ENCODE measurements at places on chromosomes 2 and 18. TPM values are rescaled to one million over a fixed set of nuclear protein-coding genes. Genes with fewer than 3 reads are reported as not detected.

GRCh38 chr2:23505218-23505983, 120.4 kb downstream of the KLHL29 start:
- DNase-seq, result no peak

SLC30A3 gene
- total RNA-seq, result not detected

- DNase-seq, result no peak
Measured at GRCh38 chr2:186576614-186577013, 13.2 kb upstream of the ITGAV start.

DNA sequence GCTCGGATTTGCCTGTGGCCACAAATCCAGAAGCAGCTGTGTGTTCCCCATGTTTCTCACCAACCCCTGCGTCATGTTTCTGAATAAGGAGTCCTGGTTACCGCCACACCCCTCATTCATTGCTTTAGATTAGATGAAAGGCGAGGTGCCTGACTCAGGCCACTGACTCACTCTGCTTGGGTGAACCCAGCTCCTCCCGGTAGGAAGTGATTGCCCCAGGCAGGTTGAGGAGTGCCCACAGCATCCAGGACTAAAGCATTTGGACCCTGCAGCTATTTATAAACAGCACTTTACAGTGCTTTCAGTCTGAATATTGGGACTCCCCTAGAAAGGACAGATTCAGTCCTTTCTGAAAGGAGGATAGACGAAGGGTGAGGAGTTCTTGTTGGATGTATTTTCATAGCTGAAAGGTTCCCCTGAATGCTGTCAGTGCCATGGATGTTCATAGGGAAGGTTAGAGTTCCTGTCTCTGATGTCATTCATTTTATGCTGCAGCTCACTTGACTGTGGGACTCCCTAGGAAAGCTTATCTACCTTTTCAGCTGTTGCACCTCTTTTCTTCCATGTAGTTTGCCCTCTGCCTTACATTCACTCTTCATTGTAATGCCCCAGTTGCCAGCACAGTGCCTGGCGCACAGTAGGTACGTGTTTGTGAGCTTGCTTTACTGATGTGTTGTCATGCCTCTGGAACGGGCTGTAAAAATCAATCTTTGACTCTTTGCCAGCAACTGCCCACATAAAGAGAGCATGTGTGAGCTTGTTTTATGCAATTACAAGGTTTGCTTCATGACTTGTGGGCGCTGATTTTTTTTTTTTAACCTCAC, 14.9 kb downstream of the ITGA6 start:
- peak; percentile 99 for DNase-seq

DNA sequence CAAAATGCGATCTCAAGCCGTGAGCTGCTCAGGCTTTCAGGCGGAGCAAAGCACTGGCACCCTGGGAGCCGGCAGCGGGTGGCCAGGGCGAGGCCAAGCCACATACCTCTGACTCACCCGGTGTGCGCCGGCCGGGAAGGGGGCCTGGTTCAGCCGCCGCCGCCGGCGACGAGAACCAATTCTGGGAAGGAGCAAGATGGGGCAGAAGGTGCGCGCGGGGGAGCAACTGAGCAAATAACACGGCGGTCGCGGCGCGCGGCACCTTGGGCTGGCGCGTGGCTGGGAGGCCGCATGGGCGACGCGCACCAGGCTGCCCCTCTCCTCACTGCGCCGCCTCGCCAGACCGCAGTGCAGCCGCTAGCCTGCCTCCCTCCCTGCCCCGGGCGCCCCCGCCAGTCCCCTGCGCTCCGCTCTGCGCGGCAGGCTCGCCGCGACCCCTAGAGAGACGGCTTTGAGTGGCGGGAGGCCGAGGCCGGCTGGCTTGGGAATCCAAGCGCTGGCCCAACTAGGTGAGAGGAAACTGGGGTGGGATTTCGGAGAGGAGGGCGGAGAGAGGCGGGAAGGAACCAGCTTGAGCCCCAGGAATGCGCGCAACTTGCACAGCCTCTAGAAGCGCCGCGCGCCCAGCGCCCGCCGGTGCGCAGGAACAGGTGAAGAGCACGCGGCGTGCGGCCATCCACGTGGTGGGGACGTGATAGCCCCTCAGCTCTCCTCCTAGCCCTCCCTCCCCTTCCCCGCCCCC, 3.2 kb downstream of the NRP2 start:
- peak; percentile 62 for DNase-seq

OSBPL6 gene
- total RNA-seq, result 18.1 TPM

GRCh38 chr2:233768076-233768475, 8.0 kb downstream of the UGT1A1 start:
- no peak for DNase-seq

- DNase-seq, result no peak
Measured at GRCh38 chr2:23588106-23588505, 203.1 kb downstream of the KLHL29 start.

GRCh38 chr2:218168016-218168415, 1.3 kb upstream of the CXCR1 start:
- DNase-seq, result no peak

MCEE gene
- 10.6 TPM for total RNA-seq

DNA sequence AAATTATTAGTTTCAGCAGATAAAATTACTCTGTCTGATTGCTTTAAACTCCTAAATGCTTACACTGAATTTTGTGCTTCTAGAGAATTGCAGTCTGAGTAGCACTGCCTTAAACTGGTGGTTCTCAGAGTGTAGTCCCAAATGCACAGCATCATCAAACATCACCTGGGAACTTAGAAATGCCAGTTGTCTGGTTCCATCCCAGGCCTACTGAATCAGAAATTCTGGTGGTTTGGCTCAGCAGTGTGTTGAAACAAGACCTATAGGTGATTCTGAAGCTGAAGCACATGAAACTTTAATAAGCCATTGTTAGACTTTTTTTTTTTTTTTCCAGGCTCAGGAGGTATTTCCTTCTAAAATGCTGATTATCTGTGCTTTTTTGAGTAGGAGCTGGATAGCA, 22.0 kb downstream of the EPC2 start:
- DNase-seq, result peak; percentile 15

DGUOK gene
- 87.3 TPM for total RNA-seq

- DNase-seq, result no peak
Measured at GRCh38 chr2:1683297-1683696, 61.0 kb downstream of the PXDN start.

DNA sequence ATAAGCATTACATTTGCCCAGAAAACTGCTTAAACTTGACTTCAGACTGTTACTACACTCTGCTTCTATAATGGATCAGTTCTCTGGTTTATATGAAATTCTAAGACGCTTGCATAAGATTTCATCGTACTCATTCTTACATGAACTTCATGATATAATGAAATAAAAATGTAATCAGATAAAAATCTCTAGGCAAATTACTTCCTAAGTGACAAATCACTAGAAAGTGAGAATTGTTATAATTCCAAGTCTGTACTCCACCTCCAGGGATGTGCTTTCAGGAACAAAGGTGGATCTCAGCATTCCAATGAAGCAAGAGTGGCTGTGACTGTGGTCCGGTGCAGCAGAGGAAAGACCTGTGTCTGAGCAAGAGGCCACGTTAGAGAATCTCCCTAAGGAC, 226.2 kb downstream of the PIEZO2 start:
- no peak for DNase-seq

DNA sequence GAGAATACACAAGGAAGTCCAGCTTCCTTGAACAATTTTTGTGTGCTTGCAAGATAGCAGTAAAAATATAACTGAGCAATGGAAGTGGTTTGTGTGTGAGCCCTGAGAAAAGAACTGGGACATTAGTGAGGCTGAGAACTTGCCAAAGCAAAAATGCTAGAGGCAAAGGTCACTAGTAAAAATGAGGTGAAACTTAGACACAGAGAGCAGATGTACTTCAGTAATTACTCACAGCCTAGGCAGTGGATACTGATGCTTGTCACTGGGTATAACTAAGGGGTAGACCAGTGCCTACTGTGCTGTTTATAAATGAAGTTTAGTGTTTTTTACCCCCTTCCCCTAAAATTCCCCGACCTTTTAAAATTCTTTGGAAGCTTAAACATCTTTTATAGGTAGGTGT, 450.1 kb downstream of the LPIN1 start:
- peak; percentile 27 for DNase-seq

- DNase-seq, result peak; percentile 29
Measured at GRCh38 chr2:152099367-152100050, 665 bp upstream of the CACNB4 start.

NPHP1 gene
- 4.8 TPM for total RNA-seq

- DNase-seq, result no peak
Measured at GRCh38 chr2:176581557-176582165, 312.4 kb downstream of the MTX2 start.

- peak; percentile 25 for DNase-seq
Measured at GRCh38 chr2:19664646-19665045, 237.1 kb downstream of the TTC32 start.

GRCh38 chr18:23406271-23406787, 46.8 kb upstream of the RIOK3 start:
- peak; percentile 32 for DNase-seq

GRCh38 chr2:108418416-108418815, 30.6 kb upstream of the GCC2 start:
- DNase-seq, result no peak

RFTN2 gene
- total RNA-seq, result 0.40 TPM

SKA1 gene
- 47.3 TPM for total RNA-seq

GRCh38 chr2:97654309-97654708, 8.4 kb downstream of the COX5B start:
- no peak for DNase-seq

- no peak for DNase-seq
Measured at GRCh38 chr2:198595721-198596120, 791.3 kb downstream of the PLCL1 start.

DNA sequence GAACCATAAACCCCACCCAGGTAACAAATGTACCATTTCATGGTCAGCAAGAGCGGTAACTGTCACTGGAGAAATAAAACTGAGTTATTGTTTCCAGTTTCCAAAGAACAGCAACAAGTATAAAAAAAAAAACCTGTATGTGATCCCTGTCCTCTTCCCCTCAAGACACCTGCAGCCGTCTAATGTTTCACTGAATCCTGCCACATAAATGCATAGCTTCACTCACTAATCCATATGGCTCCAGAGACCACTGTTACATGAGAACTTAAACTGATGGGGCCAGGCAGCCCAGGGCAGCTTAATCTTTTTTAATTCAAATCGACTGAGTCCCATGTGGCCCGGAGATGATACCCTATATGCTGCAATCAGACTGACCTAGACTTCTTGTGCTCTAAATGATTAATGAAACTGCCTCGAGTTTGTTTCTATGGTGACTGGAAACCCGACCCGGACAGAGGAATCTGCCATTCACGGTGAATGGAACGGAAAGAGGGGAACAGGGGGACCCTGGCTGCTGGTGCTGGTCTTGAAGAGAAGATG, 60.9 kb upstream of the SIX2 start:
- no peak for DNase-seq

IL1RL2 gene
- 1.2 TPM for total RNA-seq

SPP2 gene
- total RNA-seq, result not detected

DNA sequence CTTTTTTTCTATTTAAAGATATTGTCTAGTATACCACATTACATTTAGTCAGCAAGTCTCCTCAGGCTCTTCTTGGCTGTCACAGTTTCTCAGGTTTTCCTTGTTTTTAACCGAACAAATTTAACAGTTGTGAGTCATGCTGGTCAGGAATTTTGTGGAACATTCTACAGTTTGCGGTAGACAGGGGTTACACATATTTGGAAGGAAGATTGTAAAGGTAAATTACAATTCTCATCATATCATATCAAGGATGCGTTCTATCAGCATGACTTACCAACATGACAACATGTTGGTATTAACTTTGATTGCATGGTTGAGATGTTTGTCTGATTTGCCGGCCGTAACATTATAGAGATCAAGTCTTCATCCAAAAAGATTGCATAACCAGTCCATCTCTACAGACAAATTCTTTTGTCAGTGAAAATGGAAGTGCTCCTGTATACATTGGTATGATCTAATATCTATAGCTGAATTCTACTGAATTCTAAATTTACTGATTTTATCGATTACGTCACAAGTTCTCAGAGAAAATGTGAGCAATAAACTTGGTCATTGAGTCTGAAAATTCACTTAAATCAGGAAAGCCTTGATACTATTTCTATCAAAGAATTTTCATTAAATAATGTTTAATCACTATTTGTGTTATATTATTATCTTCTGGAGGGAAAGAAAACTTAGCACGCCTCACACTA, 664.4 kb upstream of the SLC8A1 start:
- DNase-seq, result peak; percentile 8

RAB6C gene
- total RNA-seq, result not detected

- peak; percentile 41 for DNase-seq
Measured at GRCh38 chr2:190791347-190791975, 89.2 kb upstream of the GLS start.

RABL2A gene
- 5.1 TPM for total RNA-seq

GRCh38 chr2:42029639-42030199, 18.1 kb upstream of the PKDCC start:
- DNase-seq, result no peak

DNA sequence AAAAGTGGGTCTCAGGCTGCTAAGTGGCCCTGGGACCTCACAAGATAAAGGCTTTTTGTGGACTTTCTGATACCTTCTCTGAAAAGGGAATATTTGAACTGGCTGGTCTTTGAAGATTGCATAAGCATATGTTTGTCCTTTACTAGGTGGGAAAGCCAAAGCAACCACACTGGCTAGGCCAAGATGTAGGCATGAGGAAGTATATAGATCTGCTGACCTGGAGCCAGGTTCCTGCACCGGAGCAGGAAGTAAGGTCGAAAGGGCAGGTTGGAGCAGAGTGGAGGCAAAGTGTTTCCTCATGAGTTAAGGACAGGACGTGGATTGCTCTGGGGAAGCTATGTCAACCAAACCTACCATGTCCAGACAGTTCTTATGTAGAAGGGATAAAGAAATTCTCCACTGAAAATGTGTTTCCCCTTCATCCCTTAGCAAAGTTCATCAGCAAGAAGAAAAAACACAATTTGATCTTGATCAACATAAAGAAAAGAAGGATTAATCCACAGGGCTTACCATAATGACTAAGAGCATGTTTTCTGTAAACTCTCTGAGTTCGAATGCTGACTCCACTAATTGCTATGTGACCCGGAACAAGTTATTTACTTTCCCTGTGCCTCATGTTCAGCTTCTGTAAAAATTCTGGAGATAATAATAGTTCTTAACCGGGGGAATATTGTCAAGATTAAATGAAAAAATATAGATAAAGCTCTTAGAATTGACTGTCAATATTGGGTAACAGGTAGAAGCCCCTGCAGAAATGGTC, 156.1 kb upstream of the SRD5A2 start:
- DNase-seq, result no peak

GRCh38 chr18:54210463-54210862, 14.0 kb downstream of the MBD2 start:
- DNase-seq, result peak; percentile 7

- DNase-seq, result no peak
Measured at GRCh38 chr18:76886112-76886511, 63.8 kb downstream of the ZNF236 start.

GKN2 gene
- total RNA-seq, result not detected

DNA sequence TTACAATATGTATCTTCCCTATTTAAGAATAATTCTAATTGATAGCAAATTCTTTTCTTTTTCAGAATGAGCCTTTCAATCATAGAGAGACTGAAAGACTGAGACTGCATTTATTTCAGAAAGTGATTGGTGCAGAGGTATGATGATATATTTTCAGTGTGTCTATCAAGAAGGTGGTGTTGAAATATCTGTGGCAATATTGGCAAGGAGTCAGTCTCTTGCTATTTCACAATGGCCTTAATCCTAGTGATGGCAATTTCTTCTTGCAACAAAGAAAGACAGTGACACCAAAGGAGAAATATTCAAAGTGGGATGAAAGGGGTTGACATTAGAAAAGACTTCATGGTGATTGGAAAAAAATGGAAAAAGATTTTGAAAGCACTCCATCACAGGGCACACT, 21.7 kb upstream of the ZBTB14 start:
- no peak for DNase-seq

Measured in LHCN-M2 (cell line).